ENCODE measurements at places on chromosomes 1 and 21.

- no peak for DNase-seq
These were observed 10.0 kb downstream of the PTPRF start for GRCh38 chr1:43540653-43541071.

DNA sequence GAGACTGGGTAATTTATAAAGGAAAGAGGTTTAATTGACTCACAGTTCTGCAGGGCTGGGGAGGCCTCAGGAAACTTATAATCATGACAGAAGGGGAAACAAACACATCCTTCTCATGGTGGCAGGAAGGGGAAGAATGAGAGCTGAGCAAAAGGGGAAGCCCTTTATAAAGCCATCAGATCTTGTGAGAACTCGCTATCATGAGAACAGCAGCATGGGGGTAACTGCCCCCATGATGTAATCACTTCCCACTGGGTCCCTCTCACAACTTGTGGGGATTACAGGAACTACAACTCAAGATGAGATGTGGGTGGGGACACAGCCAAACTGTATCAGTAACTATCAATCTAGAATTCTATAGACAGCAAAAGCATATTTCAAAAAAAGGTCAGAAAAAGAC lies 64.7 kb upstream of the ACTRT2 start:
- DNase-seq = no peak

GRCh38 chr1:157197906-157198435 lies 59.8 kb upstream of the ETV3 start:
- no peak for DNase-seq

DNA sequence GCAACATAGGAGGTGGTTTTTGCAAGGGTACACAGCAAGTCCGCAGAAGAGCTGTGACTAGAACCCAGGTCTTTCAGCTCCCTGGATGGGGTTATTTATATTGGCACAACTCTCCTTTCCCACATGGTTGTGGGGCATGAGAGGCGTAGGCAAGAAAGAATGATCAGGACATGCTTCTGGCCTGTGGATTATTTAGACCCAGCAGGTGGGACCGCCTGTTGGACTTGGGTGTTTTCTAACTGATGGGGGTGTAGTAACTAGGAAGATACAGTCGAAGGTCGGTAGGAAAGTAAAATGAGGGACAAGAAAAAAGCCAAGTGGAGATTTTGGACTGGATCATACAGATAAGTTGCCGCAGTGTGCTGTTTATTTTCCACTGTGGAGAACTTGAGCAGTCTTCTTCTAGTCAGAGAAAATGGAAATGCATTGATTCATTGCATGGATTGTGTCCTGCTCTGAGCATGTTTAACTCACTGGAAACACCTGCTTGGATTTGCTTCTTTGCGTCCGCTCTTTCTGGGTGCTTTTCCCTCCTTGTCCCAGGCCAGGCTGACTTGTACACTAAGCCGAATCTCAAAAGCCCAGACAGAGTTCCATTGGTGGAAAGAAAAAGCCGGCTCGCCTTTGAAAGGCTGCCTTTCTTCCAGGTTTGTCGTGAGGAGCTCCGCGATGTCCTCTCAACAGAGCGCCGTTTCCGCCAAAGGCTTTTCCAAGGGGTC lies 592 bp downstream of the CRCT1 start:
- DNase-seq = no peak

GRCh38 chr21:41665766-41666595 lies 100.9 kb downstream of the RIPK4 start:
- DNase-seq = no peak

- no peak for DNase-seq
These were observed 22.1 kb downstream of the MRAP start for GRCh38 chr21:32320726-32321125.

- DNase-seq = no peak
These were observed 10.0 kb upstream of the EFHD2 start for GRCh38 chr1:15399710-15400109.

DNA sequence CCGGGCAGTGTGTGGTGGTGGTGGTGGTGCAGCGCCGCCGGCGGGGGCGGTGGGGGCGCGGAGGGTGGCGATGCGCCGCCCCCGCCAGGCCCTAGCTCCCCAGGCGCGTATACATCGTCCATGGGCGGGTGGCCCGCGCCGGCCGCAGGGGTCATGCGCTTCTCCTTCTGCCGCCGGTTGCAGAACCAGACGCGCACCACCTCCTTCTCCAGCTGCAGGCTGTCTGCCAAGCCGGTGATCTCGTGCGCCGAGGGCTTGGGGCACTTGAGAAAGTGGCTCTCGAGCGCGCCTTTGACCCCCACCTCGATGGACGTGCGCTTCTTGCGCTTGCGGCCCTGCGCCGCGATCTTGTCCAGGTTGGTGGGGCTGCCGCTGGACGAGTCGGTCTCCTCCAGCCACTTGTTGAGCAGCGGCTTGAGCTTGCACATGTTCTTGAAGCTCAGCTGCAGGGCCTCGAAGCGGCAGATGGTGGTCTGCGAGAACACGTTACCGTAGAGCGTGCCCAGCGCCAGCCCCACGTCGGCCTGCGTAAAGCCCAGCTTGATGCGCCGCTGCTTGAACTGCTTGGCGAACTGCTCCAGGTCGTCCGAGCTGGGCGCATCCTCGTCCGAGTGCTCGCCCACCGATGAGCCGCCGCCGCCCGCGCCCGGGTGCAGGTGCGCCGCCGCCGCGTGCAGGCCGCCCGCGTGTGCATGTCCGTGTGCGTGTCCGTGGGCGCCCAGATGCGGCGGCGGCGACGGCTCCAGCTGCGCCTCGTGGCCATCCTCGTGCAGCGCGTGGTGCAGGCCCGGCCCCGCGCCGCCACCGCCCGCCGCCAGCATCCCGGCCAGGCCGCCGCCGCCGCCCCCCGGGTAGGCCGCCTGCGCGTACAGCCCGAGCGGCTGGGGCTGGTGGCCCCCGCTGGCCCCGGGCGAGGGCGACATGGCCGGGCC lies 926 bp downstream of the POU3F1 start:
- DNase-seq = no peak

Measured in stimulated activated CD8-positive, alpha-beta memory T cell treated with anti-CD3 and anti-CD28 coated beads, Interleukin-2, amount 100 ng/mL, for 48 hours (primary cell).